ENCODE measurements at places on chromosomes 16 and 17. TPM values are rescaled to one million over a fixed set of nuclear protein-coding genes. Genes with fewer than 3 reads are reported as not detected.

DNA sequence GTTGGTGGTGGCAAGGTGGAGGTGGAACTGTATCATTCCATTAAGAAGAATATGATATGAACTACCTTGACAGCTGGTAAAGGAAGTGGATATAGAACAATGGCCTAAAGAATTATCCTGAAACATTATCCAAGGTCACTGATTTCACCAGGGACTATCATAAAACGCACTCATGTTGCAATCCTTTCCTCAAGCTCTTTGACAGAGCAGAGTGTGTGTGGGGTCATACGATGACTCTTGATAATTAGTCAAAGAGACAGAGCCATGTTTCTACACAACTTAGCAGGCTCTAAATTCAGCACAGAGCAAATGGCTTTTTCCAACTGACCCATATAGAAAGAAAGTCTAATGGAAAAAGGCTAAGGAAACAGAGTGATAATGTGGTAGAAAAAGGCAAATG is 126.4 kb upstream of the ANKFN1 start:
- H3K4me1 ChIP-seq: peaks cover 7% of the 10 kb centered on the region
- H3K27me3 ChIP-seq: peaks cover 11% of the 10 kb centered on the region
- DNase-seq: no peak
- no peaks in the 10 kb centered on the region for H3K36me3 ChIP-seq
- no peak overlapping the region for H3K27ac ChIP-seq

DNA sequence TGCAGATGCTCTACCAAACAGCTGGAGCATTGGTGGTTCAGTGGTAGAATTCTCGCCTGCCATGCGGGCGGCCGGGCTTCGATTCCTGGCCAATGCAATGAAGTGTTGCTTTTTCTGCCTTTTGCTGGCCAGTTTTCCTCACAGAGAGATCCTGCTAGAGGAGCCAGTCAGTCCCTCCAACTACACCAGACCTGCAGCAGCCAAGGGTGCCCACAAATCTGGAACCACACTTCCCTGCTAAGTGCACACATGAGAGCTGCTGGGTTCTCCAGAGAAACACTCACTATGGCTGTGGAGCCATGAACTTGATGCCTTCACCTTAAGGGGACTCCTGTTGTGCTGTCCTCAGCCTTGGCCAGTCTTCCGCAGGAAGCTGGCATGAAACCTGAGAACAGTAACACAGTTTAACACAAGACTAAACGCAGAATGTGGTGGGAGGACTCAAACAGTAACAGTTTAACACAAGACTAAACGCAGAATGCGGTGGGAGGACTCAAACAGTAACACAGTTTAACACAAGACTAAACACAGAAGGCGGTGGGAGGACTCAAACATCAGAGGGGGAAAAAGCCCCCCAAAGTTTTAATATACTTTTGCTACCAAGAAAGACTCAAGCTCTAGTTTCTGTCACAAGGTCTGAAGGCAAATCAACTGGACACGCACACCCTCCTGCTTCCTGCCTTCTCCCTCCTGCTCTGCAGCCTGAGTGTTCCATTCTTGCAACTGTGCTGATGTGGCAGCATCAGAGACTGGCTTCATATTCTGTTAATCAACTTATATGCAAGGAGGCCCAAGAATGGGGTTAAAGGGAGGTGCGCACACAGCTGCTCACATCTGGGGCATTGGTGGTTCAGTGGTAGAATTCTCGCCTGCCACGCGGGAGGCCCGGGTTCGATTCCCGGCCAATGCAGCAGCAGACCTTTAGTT is 12.0 kb downstream of the VAC14 start:
- no peak overlapping the region for H3K27ac ChIP-seq
- H3K27me3 ChIP-seq: no peaks in the 10 kb centered on the region

Gene CPHXL2
- total RNA-seq: not detected

GRCh38 chr17:7306911-7307685 is at the start of gene EIF5A:
Gene EIF5A (plus strand): TSS chr17:7307628. CDS start chr17:7309636, 2,008 bp downstream.
- H3K27me3 ChIP-seq: no peaks in the 10 kb centered on the region
- peak within 1 kb of the TSS; percentile 99 for H3K27ac ChIP-seq

Gene SLC35G6
- not detected for total RNA-seq

GRCh38 chr17:61087024-61087423 is 312.6 kb upstream of the TBX2 start:
- no peaks in the 10 kb centered on the region for H3K36me3 ChIP-seq
- H3K4me1 ChIP-seq: no peaks in the 10 kb centered on the region
- DNase-seq: no peak
- no peak overlapping the region for H3K27ac ChIP-seq
- no peaks in the 10 kb centered on the region for H3K27me3 ChIP-seq

DNA sequence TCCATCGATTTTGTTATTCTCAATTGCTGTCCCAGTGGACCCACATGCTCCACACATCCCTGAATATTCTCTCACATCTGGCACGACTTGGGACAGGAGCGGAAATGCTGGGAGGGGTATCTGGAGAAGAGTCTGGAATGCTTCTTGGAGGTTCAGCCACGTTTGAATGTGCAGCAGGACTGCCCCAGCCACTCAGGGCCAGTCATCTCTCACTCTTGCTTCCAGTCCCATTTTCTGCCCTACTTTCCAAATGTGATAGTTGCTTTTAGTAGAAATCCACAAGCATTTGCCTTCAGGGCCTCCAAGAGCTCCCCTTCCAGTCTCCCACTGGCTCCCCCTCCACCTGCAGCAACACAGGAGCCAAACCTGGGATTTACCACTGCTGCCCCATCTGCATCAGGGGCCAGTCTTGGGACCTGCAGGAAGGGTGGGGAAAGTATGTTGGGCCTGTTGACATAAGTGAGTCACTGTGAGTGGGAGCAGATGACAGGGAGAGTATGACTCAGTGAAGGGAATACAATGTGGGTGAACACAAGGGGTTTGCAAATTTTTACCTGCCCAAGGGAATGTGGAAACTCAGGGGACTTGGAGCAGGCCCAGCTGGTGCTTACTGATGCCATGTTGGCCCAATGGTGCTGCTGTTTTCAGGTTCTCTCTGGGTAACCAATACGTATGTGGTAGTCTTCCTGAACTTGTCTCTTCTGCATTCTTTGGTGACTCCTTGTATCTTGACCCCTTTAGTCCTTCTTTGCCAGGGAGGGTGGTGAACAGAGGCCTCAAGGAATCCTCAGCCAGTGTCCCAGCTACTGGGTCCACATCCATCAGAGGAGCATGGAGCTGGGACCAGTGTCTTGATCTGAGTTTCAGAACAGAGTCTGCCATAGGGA is 78.8 kb upstream of the CRHR1 start:
- peaks cover 3% of the 10 kb centered on the region for H3K27me3 ChIP-seq
- H3K27ac ChIP-seq: no peak overlapping the region
- H3K4me1 ChIP-seq: no peaks in the 10 kb centered on the region
- no peaks in the 10 kb centered on the region for H3K36me3 ChIP-seq
- DNase-seq: no peak

DNA sequence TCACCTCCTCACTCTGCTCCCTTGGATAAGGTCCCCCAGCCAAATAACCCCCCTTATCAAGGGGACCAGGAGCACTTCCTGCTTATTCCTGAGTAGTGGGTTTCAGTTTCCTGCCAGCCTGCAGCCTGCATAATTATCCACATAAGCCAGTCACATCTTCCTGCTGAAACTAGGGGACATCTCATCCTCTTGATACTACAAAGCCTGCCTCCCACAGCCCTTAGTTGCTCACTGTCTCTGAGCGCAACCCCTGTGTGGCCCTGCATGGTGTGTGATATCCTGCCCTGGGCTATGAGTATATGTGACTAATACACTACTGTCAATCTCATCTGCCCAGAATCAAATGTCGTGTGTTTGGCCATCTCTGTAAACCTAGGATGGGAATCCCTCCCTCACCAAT is 8.0 kb upstream of the XYLT2 start:
- no peaks in the 10 kb centered on the region for H3K27me3 ChIP-seq
- no peak overlapping the region for H3K27ac ChIP-seq
- H3K4me1 ChIP-seq: no peaks in the 10 kb centered on the region
- no peak for DNase-seq
- H3K36me3 ChIP-seq: no peaks in the 10 kb centered on the region
- no peak overlapping the region for H3K4me3 ChIP-seq

DNA sequence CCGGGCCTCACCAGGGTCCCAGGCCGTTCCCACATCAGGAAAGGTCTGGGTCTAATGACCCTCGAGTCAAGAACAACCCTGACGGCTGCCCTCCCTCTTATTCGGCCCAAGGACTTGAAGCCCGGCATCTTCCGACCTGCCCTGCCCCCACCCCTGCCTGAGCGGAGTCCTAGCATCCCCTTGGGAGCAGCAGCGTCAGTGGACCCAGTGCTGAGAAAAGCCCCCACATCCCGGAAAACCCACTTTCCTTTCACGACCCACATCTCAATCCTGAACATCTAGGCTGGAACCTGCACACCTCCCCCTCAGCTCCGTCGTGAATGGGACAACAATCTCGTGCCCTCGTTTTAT is 769 bp downstream of the TMEM88 start:
- peaks cover 10% of the 10 kb centered on the region for H3K36me3 ChIP-seq
- H3K27ac ChIP-seq: peak overlapping the region; percentile 18
- DNase-seq: no peak

GRCh38 chr17:43543300-43543699 is 2.8 kb downstream of the ETV4 start:
- no peak overlapping the region for H3K4me3 ChIP-seq
- H3K4me1 ChIP-seq: peaks cover 9% of the 10 kb centered on the region
- no peak overlapping the region for H3K27ac ChIP-seq
- no peaks in the 10 kb centered on the region for H3K36me3 ChIP-seq

GRCh38 chr17:42285346-42286050 is 2.8 kb upstream of the STAT5A start:
- H3K27ac ChIP-seq: no peak overlapping the region
- H3K36me3 ChIP-seq: no peaks in the 10 kb centered on the region
- H3K4me3 ChIP-seq: no peak overlapping the region
- peaks cover 31% of the 10 kb centered on the region for H3K27me3 ChIP-seq

Gene CLEC3A
- total RNA-seq: not detected

Gene DRC3
- total RNA-seq: 0.18 TPM

Gene CXCL16
- total RNA-seq: 0.60 TPM

GRCh38 chr16:82282662-82283061 is 112.6 kb upstream of the MPHOSPH6 start:
- DNase-seq: no peak
- no peaks in the 10 kb centered on the region for H3K36me3 ChIP-seq
- H3K27me3 ChIP-seq: peaks cover 5% of the 10 kb centered on the region

GRCh38 chr17:79212149-79213087 is 137.8 kb downstream of the ENGASE start:
- no peak for DNase-seq
- no peaks in the 10 kb centered on the region for H3K36me3 ChIP-seq
- no peaks in the 10 kb centered on the region for H3K4me1 ChIP-seq
- H3K27ac ChIP-seq: no peak overlapping the region
- no peaks in the 10 kb centered on the region for H3K27me3 ChIP-seq
- H3K4me3 ChIP-seq: no peak overlapping the region

DNA sequence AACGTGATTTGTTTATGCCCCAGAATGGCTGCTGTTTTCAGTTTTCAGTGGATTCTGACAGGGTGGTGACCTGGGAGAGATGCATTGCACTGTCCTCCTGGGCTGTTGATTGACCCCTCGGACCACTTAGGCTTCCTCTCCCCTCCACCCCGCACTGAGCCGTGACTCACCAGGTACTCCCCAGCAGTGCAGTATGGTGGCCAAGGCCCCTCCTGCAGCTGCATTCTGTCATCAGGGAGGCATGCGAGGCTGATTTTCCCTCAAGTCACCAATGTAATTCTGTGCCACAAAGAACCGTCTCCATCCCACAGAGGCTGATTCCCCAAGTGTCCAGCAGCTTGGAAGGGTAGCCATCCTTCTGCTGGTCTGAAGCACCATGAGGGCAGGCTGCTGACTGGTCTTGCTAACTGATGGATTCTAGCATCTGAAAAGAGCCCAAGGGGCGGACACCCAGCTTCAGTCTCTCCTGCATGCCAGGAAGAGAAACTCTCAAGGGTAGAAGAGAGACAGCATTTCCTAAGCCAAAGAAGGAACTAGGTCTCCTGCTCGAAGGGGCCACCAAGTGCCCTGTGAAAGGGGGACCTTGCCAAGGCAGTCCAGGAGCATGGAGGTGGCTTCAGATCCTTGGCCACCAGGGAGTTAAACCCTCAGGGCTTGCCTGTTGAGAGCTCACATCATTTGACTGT is 148.1 kb downstream of the SOCS1 start:
- H3K27ac ChIP-seq: no peak overlapping the region
- H3K4me1 ChIP-seq: peaks cover 15% of the 10 kb centered on the region
- DNase-seq: peak; percentile 49
- no peaks in the 10 kb centered on the region for H3K36me3 ChIP-seq
- no peak overlapping the region for H3K4me3 ChIP-seq

- no peaks in the 10 kb centered on the region for H3K27me3 ChIP-seq
- H3K4me3 ChIP-seq: no peak overlapping the region
Observed at GRCh38 chr16:2425008-2425518, 4.2 kb upstream of the CCNF start.

Gene GUCY2D
- 1.1 TPM for total RNA-seq

- DNase-seq: no peak
- no peaks in the 10 kb centered on the region for H3K27me3 ChIP-seq
- H3K36me3 ChIP-seq: no peaks in the 10 kb centered on the region
Observed at GRCh38 chr17:17106756-17107155, 64.5 kb downstream of the MPRIP start.

DNA sequence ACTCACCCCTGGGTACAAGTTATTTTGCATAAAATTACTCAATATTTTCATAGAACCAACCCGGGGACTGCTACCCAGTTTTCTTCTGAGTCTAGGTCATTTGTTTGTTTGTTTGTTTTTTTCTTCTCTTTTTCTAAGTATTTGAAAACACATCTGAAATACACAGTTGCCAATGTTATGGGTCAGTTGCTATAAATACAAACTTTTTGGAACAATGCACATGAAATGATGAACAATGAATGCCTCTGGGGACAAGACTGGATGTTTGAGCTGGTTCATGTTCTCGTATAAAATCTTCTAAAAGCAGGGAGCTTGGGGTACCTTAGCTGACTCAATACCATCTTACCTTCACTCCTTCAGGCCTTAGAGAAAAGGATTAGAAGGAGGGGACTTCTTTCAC is 30.5 kb downstream of the TMEM238L start:
- DNase-seq: no peak
- no peaks in the 10 kb centered on the region for H3K36me3 ChIP-seq
- no peaks in the 10 kb centered on the region for H3K27me3 ChIP-seq
- no peak overlapping the region for H3K27ac ChIP-seq
- no peak overlapping the region for H3K4me3 ChIP-seq

Gene AOC3
- 5.2 TPM for total RNA-seq

Gene TEKT5
- 0.99 TPM for total RNA-seq

DNA sequence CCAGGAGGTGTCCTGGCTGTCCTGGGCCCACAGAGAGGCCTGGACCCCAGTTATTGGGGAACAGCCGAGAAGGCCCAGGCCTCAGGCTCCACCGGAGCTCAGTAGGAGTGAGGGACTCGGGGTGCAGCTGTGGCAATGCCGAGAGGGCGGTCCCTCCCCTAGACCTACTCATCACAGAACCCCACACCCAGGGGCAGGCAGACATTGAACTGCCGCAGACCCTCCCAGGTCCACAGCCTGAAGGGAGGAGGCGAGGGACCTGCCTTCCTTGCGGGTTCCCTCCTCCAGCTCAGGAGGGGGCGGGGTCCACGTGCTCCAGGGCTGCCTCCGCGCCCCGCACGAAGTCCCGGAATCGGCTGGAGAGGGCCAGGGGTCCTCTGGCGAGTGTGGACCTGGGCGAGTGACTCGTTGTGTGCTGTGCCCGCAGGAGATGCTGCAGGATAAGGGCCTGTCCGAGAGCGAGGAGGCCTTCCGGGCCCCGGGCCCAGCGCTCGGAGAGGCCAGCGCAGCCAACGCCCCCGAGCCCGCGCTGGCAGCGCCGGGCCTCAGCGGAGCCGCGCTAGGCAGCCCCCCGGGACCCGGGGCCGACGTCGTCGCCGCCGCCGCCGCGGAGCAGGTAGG is 3.9 kb downstream of the TBX4 start:
- H3K4me3 ChIP-seq: no peak overlapping the region
- H3K27me3 ChIP-seq: peaks cover 100% of the 10 kb centered on the region
- peaks cover 4% of the 10 kb centered on the region for H3K4me1 ChIP-seq

Gene ACSM2A
- total RNA-seq: not detected

Gene NEUROD2
- total RNA-seq: not detected
